ENCODE measurements at places on chromosomes 2 and 18.

GRCh38 chr2:176004934-176005333 is 2.9 kb upstream of the LNPK start:
- DNase-seq: no peak

- DNase-seq: no peak
Observed at GRCh38 chr2:154452471-154452870, 246.0 kb upstream of the KCNJ3 start.

GRCh38 chr2:48144777-48145176 is 238.5 kb upstream of the FBXO11 start:
- DNase-seq: no peak

DNA sequence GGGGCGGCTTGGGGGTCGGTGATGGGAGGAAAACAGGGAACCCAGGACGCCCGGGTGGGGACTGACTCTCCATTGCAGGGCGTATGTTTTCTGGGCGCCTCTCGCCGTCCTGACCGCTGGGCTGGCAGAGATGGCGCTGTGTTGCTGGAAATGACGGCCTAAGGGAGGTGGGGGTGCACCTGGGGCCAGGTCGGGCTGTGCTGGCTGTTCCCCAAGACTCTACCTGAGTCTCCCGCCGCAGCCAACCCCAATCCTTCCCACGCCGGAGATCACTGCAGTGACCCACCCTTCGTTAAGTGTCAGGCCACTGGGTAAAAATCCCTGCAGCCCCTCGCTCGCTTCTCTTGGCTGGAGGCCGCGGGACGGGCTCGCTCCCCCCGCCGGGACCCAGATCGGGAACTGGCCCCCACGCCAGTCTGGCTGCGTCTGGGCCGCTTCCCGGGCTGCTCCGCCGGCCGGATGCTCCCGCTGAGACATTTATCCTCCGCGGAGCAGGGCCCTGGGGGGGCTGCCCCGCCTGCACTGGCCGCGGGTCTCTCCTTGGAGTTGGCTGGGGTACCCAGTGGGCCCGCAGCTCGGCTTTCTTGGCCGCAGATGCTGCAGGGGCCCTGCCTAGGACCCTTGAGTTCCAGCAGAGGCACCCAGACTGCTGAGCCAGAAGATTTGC is 7.8 kb upstream of the ARMC9 start:
- no peak for DNase-seq

DNA sequence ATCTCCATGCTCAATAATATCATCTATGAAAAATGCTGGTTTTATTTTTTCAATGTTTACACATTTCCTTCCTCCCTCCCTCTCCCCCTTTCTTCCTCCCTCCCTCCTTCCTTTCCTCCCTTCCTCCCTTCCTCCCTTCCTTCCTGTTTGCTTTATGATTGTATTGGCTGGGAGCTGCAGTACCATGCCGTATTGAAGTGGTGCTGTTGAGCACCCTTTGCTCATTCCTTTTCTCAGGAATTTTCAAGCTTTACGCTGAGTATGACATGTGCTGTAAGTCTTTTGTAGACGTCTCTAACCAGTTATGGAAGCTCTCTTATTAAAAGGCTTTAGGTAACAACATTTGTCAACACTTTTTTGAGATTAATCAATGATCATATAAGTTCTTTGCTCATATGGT is 100.4 kb downstream of the SNTG2 start:
- no peak for DNase-seq

GRCh38 chr2:138433995-138434951 is 67.3 kb upstream of the SPOPL start:
- no peak for DNase-seq

DNA sequence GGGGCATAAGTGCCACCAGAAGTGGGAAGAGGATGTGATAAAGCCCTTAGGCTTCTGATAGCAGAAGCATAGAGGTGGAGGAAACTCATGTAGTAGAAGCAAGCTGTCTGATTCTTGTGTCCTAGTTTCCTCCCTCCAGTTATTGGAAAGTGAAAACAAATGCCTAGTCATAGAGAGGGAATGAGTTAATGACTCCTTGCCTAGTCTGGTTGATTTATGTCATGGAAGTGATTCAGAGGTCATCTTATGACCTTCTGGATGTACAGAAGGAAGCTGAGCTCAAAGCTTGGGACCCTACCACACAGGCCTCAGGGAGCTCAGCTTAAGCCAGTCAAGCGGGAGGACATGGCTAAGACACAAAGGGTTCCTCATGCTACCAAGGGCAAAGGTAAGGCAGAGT is 232.2 kb downstream of the THSD7B start:
- no peak for DNase-seq

- no peak for DNase-seq
Observed at GRCh38 chr18:49728542-49728941, 84.8 kb downstream of the ACAA2 start.

- DNase-seq: no peak
Observed at GRCh38 chr2:236545248-236545658, 24.4 kb upstream of the ACKR3 start.

DNA sequence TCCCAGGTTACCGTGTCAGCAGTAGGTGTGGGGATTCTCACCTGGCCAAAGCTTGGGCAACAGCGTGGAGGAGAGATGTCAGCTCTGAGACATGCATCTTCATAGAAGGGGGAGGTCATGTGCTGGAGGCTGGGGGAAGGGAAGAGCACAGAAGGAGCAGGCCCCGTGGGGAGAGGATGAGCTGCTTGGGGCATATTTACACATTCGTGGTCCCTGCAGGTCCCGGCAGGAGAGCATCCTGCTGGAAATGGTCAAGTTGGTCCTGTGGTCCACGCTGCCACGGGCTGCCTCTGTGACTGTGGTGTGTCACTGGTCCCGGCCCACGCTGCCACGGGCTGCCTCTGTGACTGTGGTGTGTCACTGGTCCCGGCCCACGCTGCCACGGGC is 195.1 kb upstream of the TWIST2 start:
- no peak for DNase-seq

DNA sequence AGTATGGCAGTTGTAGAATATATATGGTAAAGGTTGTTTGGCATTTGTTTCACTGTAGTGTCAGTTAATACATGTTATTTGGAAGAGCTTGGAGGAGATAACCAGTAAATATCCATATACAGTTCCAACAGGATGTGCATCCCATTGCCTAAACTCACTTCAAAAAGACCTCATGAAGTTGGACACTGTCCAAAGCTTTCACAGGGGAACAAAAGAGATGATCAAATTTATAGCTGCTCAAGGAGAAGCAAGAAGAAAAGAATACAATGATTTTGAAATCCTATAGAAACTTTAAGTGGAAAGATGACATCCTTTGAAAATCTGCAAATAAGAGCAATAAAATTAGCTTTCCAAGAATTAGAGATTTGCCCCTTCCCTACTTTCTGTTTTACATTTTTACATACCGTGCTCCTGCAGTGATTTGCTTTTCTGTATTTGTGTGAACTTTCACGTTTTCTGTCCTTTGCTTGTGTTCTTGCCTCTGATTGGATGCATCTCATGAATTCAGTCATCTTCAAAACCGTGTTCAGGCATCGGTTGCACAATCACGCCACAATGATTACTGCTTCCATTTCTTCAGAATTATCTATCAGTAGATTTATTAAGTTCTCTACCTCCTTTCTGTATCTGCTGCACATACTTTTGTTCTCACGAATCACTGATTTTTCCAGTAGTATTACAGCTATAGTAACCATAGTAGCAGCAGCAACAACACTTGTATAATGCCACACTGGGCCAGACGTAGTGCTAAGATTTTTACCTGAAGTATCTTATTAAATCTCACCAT is 83.8 kb downstream of the PARD3B start:
- DNase-seq: no peak

DNA sequence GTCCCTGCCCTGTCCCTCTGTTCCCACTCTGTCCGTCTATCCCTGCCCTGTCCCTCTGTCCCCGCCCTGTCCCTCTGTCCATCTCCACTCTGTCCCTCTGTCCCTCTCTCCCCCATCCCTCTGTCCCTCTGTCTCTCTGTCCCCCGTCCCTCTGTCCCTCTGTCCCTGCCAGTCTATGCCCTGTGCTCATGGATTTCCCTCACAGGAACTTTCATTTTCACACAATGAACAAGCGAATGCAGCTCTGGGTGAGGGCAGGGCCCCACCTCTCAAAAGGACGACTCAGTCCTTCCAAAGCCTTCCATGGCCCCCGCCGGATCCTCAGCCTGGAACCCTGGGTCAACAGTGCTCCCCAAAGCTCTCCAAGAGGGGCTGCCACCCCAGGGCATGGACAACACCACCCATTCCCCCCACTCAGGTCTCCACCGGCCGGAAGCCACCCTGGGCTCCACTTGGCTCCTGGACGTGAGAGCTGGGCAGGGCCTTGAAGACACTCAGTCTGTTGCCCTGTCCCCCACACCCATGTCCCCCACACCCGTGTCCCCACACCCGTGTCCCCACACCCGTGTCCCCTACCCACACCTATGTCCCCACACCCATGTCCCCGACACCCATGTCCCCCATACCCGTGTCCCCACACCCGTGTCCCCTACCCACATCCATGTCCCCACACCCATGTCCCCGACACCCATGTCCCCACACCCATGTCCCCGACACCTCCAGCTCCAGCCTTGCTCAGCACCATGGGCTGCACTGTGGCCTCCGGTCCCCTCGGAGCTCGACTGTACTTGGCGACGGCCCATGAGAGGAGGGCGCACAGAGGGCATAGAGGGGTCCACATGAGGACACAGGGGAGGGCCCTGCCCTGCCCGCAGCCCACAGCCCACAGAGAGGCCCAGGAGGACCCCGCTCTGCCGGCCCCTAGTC is 156.0 kb downstream of the PXDN start:
- no peak for DNase-seq

- no peak for DNase-seq
Observed at GRCh38 chr2:121480826-121481225, 49.9 kb upstream of the RNU4ATAC start.

DNA sequence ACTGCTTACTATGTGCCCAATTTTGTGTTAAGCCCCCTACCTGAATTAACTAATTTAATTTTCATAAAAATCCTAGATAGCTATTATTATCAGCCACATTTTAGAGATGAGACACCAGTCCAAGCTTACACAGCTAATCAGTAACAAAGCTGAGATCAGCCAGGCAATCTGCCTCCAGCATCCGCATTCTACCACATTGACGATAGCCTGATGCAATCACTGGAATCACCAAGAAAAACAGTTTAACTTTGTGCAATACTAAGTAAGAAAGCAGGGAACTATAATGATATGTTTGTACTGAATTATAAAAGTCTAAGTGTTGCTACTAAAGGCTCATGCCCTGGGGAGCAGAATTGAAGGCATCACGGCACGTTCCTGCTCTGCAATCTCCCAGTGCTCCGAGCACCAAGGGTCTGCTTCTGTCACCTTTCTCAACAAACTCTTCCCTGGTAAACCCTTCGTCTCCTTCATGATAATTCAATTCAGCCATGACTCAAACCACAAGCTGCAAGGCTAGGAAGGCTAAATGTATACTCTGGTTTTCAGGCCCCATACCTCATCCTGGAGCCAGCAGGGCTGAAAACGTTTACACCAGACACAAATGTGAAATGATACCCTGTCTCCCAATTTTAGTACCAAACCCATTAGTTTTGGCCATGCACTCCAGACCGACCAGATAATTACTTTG is 19.4 kb downstream of the KANSL3 start:
- no peak for DNase-seq

GRCh38 chr2:36871068-36871707 is 95.1 kb downstream of the STRN start:
- no peak for DNase-seq

GRCh38 chr2:196170606-196171247 is 651 bp downstream of the STK17B start:
- no peak for DNase-seq

GRCh38 chr2:88188748-88189147 is 18.6 kb downstream of the THNSL2 start:
- no peak for DNase-seq

Data from NT2/D1 (cell line).